Putamen (tissue), 1 donor: ENCODE measurements at places on chromosomes 3 and 15.

DNA sequence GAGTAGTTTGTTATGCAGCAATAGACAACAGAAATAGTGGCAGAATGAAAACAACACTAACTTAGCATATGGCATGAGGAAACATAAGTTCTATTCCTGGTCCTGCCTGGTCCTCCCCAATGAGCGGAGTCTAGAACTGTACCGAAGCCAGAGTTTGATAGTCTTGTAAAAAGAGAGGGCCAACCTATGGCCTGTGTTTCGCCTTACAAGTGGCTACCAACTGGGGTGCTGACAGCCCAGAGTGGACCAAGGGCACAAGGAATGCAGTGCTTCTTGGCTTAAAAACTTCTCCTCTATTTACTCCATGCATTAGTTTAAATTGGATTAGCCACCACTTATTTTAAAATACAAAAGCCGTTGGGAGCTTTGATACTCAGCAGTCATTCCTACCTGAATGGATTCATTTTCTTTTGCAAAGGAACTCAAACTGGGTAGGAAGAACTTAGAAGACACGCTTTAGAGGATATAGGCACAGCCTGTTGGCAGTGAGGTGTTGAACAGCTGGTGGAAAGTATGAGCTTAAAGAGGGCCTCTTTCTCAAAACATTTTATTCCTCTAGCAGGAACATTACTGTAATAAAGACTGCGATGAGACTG is 302.9 kb downstream of the PLCL2 start:
- no peak for DNase-seq

GRCh38 chr3:137116619-137117018 is 158.8 kb downstream of the IL20RB start:
- DNase-seq, result no peak

GRCh38 chr15:41494190-41494921 is 682 bp downstream of the ITPKA start:
- DNase-seq, result peak; percentile 52

- DNase-seq, result no peak
These were observed 121.4 kb downstream of the ADCY5 start for GRCh38 chr3:123327480-123327879.

- no peak for DNase-seq
These were observed 542.3 kb upstream of the ROBO2 start for GRCh38 chr3:76497636-76498035.
